ENCODE measurements at places on chromosomes 5 and 9. TPM values are rescaled to one million over a fixed set of nuclear protein-coding genes. Genes with fewer than 3 reads are reported as not detected.

SHOC1 gene
- 0.37 TPM for total RNA-seq

GRCh38 chr5:138647261-138647788 is 72.1 kb upstream of the HSPA9 start:
- DNase-seq, result no peak

PLPP7 gene
- 1.1 TPM for total RNA-seq

DNA sequence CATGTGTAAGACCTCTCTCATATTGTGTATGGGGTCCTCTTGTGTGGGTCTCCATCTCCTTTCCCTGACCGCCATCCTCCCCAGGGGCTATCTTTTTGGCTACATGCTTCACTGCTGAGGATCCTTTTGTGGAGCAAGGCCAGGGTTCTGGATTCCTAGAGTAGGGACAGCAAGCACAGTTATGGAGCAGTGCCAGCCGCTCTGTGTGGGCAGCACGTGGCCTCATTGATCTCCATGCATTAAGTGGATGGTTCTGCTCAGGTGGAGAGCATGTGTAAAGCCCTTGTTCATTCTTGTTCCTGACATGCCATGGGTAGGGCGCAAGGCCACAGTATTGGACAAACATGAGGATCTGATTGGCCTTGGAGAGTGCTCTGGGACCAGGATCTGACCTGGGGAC is 8.9 kb downstream of the PHF2 start:
- no peak for DNase-seq

DNA sequence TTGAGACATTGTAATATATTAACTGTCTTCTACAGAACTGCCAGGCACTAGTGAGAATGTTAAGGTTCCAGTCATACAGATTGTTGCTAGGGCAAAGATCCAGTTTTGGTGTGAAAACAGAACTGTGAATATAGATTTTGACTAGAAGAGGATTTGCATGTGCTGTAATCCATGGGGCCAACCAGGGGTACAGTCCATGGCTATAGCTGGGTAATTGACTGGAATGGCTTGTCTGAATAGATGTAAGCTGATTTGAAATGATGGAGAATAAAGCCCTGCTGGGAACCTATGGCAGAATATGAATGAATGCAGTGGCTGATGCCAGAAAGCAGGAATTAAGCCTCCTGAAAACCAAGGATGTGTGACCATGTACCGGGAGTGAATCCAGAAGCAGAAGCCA is 748.5 kb upstream of the CDH10 start:
- DNase-seq, result no peak

DNA sequence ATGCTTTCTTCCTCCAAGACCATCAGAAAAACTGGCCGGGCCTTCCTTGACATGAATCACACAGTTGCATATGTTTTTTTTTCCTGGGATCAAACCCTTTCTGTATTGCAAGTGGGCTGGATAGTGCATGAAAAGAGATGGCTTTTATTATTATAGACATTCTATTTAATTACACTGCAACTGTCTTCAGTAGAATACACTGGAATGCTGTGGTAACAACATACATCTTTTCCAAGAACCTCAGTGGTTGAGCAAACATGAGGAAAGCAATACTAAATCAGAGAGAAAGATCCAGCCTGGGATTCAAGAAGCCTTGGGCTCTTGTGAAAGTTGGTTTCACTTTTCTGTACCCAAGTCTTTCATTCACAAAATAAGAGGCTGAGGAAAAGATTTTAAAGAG is 193.0 kb downstream of the DMAC1 start:
- no peak for DNase-seq

- no peak for DNase-seq
Observed at GRCh38 chr5:76488969-76489368, 85.9 kb downstream of the IQGAP2 start.

TEX48 gene
- not detected for total RNA-seq

GRCh38 chr9:116661037-116661954 is 25.8 kb upstream of the TRIM32 start:
- peak; percentile 79 for DNase-seq

CTXN3 gene
- not detected for total RNA-seq

SREK1 gene
- total RNA-seq, result 54.1 TPM

GRCh38 chr9:9099646-9100045 is 1300.1 kb upstream of the DMAC1 start:
- no peak for DNase-seq

Data from SK-MEL-5 (cell line).